ENCODE measurements at places on chromosomes 4 and X. TPM values are rescaled to one million over a fixed set of nuclear protein-coding genes. Genes with fewer than 3 reads are reported as not detected.
A peak's percentile ranks its signal among the peaks of the same experiment; 100 is the strongest.

GRCh38 chr4:79247695-79248394 lies 78.0 kb downstream of the NAA11 start:
- no peaks in the 10 kb centered on the region for H3K27me3 ChIP-seq
- H3K36me3 ChIP-seq: no peaks in the 10 kb centered on the region
- no peak overlapping the region for H3K4me3 ChIP-seq

DNA sequence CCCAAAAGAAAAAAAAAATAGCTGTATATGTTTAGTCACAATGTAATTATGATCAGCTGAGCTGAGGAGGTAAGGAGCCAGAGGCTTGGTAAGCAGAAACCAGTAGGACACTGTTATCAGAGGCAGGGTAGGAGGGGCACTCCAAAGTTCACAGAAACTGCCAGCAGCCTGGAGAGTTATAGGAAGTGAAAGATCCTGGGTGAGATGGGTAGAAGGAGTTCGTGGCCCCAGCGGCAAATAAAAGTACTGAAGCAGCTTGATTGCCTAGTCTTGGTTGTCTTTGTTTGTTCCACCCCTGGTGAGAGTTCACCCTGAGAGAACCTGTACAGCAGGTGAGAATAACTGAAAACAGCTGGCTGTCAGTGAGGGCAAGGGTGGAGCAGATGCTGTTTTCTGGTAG lies 340.8 kb downstream of the ADGRL3 start:
- H3K27ac ChIP-seq: no peak overlapping the region
- H3K27me3 ChIP-seq: no peaks in the 10 kb centered on the region
- DNase-seq: no peak
- H3K36me3 ChIP-seq: no peaks in the 10 kb centered on the region
- H3K4me1 ChIP-seq: no peaks in the 10 kb centered on the region

Gene RADX
- 2.3 TPM for total RNA-seq

DNA sequence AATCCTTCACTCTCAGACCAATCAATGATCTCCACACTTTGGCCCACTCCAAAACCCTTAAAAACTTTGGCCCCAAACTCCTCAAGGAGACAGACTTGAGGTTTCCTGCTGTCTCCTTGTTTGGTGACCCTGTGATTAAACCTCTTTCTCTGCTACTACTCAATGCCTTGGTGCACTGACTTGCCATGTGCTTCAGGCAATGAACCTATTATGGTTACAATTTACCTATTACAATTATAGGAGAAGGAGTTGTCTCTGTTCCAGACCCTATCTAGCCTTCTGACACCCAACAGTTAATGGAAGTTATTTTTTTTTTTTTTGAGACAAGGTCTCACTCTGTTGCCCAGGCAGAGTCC lies 263.1 kb downstream of the STIM2 start:
- no peaks in the 10 kb centered on the region for H3K36me3 ChIP-seq
- no peak for DNase-seq
- no peak overlapping the region for H3K4me3 ChIP-seq
- H3K4me1 ChIP-seq: no peaks in the 10 kb centered on the region
- no peak overlapping the region for H3K27ac ChIP-seq

GRCh38 chrX:108020631-108021030 lies 24.2 kb upstream of the VSIG1 start:
- DNase-seq: no peak
- no peak overlapping the region for H3K4me3 ChIP-seq
- H3K27me3 ChIP-seq: no peaks in the 10 kb centered on the region
- H3K4me1 ChIP-seq: no peaks in the 10 kb centered on the region
- no peak overlapping the region for H3K27ac ChIP-seq
- H3K36me3 ChIP-seq: no peaks in the 10 kb centered on the region

DNA sequence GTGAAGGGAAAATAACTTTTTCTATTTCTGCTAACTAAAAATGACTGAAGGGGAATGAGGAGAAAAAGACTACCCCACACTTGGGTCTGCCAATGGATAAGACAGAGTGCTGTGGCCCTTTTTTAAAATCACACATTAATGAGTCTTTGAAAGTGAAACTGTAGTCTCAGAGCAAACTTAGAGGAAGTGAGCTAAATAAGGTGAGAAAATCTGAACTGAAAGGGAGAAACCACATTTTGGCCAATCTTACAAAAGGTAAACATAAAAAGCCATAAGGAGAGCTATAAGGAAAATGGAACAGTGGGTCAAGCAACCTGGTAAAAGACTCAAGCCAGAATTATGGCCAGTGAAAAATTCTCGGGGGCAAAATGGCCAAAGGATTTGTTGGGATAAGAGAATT lies 755.1 kb upstream of the IGFBP7 start:
- H3K4me1 ChIP-seq: no peaks in the 10 kb centered on the region
- H3K4me3 ChIP-seq: no peak overlapping the region
- H3K27ac ChIP-seq: no peak overlapping the region
- H3K27me3 ChIP-seq: no peaks in the 10 kb centered on the region
- no peak for DNase-seq

DNA sequence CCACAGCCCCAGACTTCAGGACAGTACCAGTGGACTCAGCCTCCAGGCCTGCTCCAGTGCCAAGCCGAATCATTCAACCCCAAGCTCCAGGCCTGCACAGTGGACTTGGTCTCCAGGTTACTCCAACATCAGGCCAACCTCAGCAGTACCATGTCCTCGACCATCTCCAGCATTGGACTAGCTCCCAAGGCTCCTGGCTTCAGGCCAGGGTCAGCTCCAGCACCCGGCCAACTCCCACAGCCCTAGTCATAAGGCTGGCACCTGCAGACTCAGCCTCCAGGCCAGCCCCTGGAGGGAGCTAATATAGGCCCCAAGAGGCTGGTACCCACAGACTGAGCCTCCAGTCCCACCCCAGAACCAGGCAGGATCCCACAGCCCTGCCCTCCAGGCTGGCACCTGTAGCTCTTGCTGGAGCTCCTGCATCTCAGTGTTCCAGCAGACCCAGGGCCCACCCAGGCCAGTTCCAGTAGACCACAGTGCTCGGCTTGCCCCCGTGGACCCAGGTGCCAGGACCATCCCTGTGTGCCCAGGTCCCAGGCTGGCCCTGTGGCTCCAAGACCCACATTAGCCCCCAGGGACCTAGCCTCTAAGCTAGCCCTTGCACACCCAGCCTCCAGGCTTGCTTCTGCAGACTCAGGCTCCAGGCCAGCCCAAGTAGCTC lies 25.6 kb downstream of the ZMAT1 start:
- H3K27ac ChIP-seq: no peak overlapping the region
- H3K36me3 ChIP-seq: no peaks in the 10 kb centered on the region
- H3K4me3 ChIP-seq: no peak overlapping the region
- H3K27me3 ChIP-seq: no peaks in the 10 kb centered on the region
- DNase-seq: peak; percentile 13

Gene SULT1E1
- total RNA-seq: 1.3 TPM

All from body of pancreas (tissue), 4 donors.